ENCODE measurements at places on chromosomes 6 and 20.

DNA sequence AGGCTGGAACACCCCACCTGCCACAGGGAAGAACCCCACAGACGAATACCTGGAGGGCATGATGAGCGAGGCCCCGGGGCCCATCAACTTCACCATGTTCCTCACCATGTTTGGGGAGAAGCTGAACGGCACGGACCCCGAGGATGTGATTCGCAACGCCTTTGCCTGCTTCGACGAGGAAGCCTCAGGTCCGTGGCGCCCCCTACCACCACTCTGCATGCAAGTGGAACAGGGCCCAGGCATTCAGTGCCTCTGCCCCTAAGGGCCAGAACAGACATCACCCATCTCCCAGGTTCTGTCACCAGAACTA, 6.6 kb downstream of the MYL9 start:
- DNase-seq = no peak

DNA sequence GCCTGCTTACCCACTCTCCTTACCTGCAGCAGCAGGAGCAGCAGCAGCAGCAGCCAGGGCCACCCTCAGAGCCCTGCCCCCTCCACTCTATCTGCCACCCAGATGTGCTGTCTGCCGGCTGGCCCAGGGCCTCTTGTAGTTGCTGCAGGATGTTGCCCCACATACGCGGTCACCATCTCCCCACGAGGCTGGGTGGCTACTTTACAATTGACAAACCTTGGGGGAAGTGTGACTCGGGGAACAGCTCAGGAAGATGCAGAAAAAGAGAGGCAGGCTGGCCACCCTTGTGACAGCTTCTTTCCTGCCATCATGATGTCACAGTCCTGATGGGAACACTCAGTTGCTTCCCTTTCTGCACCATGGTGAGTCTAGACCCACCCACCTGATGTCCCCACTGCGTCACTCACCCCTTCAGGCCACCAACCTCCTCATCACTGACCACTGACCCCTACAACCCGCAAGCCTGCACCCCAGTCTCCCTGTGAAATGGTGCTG, 14.5 kb downstream of the TREM1 start:
- DNase-seq = no peak

DNA sequence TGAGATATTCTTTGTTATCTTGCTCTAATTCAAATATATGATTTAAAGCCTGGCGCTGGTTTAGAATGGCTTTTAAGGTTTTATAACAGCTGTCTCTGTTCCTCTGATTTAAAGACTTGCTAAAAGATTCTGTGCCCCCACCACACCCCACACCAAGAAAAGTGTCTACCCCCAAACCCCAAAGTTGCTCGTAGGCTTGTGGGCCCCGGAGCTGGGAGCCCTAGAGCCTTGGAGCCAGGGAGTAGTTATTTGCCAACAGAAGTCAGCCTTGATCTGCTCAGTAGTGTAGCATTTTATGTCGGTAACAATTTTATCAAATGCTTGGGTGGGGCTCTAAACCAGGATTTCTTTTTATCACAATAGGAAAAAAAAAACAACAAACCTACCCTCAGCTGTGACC, 105.2 kb upstream of the TRAF3IP2 start:
- DNase-seq = no peak

DNA sequence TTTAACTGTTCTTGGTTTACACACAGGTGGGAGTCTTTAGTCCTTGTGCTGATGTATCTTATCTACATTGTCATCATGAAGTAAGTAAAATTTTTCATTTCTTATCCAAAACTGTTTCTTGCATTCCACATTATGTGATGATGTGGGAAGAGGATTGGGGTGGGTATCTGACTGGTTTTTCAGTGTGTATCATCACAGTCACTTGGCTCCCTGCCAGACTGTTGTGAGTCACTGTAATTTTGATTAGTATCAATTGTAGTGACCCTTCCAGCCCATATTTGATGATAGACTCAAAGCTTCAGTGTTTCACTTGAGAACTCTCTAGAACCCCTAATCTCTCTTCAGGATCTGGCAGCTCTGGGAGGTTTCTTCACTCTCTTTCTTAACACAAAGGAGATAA, 84.5 kb upstream of the RIN2 start:
- no peak for DNase-seq

DNA sequence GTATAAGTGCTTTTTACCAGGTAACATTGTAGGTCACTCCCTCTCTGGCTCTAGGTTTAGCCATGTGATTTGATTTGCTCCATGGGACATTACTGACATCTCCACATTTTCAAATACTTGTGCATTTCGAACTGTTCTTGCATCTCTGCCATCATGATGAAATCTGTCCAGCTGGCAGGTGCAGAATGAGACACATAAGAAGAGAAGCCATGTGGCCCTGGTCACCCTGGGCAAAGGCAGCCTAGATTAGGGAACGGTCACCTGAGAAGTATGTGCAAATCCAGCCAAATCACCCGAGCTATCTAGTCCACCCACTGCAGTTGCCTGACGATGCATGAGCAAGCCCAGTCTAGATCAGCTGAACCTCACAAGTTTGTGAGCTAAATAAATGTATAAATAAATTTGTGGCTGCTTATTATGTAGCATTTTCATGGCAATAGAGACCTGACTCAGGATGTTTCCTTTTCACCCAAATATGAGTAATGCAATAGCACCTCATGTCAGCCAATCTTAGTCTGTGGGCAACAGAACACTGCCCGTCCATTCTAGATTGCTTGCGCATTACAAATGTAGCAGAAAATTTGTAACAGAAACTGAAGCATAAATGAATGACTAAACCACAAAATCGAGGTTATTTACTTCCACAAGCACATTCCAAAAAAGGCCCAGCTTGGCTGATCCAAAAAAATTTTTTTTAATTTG, 115.2 kb downstream of the PAK5 start:
- no peak for DNase-seq

- no peak for DNase-seq
Observed at GRCh38 chr6:155354167-155354566, 39.9 kb upstream of the TFB1M start.

- no peak for DNase-seq
Observed at GRCh38 chr6:120511712-120512111, 822.6 kb downstream of the TBC1D32 start.

GRCh38 chr20:8043687-8044282, 24.2 kb upstream of the TMX4 start:
- DNase-seq = no peak

GRCh38 chr6:108134213-108134970, 31.4 kb upstream of the NR2E1 start:
- DNase-seq = no peak

- DNase-seq = no peak
Observed at GRCh38 chr20:54345821-54346220, 129.6 kb upstream of the DOK5 start.

DNA sequence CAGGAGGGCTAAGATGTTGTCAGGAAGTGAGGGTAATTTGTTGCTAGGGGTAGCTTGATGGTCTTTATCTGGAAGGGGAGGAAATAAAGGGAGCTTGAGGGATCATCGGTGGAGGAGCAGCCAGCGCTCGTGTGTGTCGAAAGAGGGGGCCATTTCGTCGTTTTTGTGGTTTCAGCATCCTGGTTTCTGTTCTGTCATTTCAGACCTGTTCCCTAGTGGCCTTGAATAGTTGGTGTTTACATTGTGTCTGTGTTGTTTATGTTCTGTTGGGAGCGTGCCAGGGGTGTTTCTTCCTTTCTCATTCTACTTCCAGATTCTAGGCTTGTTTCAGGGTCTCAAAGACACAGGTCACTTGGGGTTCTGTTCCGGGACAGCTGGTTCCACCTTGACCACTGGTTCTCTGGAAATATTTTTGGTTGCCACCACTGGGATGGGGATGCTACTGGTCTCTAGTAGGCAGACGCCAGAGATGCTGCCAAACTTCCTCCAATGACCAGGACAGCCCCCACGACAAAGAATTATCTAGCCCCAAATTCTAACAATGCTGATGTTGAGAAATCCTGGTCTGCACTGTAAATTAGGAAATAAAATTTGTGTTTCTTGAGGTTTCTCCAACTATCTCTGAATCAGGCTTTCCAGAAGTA, 113.9 kb upstream of the NAA20 start:
- no peak for DNase-seq

DNA sequence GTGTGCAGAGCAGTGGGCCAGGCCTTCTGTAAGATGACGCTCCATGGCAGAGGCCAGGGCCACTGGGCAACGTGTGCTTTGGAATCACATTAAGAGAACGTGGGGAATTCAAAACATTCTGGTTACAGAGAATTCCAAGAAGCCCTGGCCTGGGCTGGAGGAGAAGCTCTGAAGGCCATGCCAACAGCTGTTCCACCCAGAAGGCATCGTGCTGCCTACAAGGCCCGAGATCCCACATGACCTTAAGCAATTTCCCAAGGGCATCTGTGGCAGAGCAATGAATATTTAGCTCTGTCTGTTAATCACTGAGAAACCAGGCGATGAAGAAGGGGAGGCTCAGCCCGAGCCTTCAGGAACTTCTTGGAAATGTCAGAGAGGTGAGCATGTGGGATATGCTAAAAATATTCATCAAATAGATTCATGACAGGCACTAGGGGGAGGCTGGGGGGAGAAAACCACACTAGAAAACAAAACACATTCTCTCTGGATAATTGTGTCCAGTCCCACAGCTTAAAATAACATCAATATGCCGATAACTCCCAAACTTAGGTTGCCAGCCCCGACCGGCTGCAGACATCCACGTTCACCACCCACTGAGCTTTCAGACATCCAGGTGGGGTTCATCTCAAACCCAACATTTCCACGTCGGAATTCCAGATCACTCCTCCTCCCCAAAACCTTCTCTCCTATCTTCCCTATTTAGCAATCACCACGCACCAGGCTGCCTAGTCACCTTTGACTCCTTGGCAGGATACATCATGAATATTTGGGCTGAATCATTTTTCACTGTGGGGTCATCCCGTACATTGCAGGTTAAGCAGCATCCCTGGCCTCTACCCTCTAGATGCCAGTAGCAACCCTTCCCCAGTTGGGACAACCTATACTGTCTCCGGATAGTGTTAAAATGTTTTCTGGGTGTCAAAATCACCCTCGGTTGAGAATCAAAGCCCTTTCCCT, 6.6 kb downstream of the SULF2 start:
- DNase-seq = no peak

Measured in iPS DF 19.7 (cell line).